ENCODE measurements at places on chromosomes 1 and 21. TPM values are rescaled to one million over a fixed set of nuclear protein-coding genes. Genes with fewer than 3 reads are reported as not detected.
A peak's percentile ranks its signal among the peaks of the same experiment; 100 is the strongest.

GRCh38 chr1:118159569-118159968 is 25.5 kb downstream of the SPAG17 start:
- no peak for ATAC-seq

Gene CDC20
- 55.6 TPM for total RNA-seq

- ATAC-seq, result no peak
Measured at GRCh38 chr1:54339126-54339525, 67.1 kb downstream of the SSBP3 start.

- ATAC-seq, result no peak
Measured at GRCh38 chr1:30744060-30744756, 13.4 kb downstream of the LAPTM5 start.

Gene CGN
- 3.3 TPM for total RNA-seq

GRCh38 chr21:45509566-45510465 is 32.4 kb downstream of the SLC19A1 start:
- ATAC-seq, result no peak

GRCh38 chr1:76239470-76239918 is 164.9 kb downstream of the ST6GALNAC3 start:
- ATAC-seq, result no peak

DNA sequence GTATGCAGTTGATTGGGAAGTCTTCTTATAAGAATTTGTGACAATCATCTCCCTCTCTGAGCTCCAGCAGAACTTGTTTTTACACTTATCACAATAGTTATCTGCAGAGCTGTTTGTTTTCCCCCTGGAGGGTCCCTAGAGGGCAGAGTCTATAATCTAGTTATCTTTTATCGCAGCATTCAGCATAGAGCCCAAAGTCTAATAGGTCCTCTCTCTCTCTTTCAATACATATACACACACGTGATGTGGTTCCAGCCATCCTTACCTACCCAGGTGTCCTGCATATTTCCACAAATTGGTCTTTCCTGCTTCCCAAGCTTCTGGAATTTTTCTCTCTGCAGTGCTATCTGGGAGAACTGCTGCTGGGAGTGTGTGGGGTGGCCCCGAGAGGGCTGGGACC is 229.6 kb upstream of the KIAA0040 start:
- no peak for ATAC-seq

Gene HPCAL4
- 19.1 TPM for total RNA-seq

- no peak for ATAC-seq
Measured at GRCh38 chr1:98969798-98970490, 34.7 kb downstream of the PLPPR5 start.

Gene FTCD
- total RNA-seq, result not detected

DNA sequence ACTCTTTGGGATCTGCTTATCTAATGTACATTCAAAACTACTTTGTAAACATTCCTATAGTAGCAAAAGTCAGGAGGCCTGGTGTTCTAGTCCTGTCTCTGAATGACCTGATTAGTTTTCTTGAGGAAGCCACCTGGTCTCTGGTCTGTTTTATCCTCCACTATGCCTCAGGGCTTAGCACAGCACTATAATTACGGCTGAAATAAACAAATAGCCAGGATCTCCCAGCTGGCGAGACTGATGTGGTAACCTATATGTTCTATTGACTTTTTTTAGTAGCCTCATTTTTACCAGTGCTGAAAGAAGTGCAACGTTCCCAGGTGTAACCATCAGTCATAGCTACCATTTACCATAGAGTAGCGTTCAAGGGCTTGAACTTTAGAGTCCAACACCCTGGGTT is 24.2 kb upstream of the RPL11 start:
- ATAC-seq, result no peak

DNA sequence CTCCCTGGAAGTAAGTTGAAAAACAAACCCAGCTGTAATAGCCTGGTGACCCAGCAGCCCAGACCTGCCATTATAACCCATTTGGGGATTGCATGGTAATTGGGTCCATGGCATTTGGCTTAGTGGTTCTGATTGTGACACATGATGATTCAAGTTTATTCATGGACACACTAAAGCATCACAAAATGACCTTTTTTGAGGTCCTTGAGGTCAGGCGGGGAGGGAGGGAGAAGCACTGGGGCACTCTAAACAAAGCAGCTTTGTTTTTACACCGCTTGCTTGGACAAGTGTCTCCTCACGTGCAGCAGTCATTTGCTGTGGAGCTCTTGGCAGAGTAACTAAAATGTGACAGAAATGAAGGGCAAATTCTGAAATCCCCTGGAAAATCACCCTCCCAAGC is 241.0 kb upstream of the SGIP1 start:
- ATAC-seq, result no peak

- no peak for ATAC-seq
Measured at GRCh38 chr1:30345491-30346130, 377.8 kb downstream of the MATN1 start.

DNA sequence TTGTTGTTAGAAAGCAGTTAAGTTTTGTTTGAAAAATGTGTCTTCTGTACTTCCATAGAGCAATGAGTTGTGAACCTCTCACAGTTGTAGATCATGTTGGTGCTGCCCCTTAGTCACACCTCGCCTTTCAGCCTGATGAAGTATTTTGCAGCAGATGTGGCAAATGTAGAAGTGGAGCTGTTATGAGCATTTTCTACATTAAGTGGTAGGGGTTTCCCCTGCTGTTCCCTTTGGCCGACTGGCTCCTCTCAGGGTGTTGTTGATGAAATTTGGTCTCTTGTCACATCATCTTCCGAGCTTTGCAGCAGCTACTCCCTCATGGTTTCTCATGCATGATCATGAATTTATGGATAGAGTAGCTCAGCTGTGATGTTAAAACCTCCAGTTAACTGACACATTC is 33.6 kb upstream of the DENND1B start:
- no peak for ATAC-seq

Gene LCE1A
- total RNA-seq, result not detected

- ATAC-seq, result peak; percentile 74
Measured at GRCh38 chr1:244710474-244711062, 57.6 kb downstream of the DESI2 start.

DNA sequence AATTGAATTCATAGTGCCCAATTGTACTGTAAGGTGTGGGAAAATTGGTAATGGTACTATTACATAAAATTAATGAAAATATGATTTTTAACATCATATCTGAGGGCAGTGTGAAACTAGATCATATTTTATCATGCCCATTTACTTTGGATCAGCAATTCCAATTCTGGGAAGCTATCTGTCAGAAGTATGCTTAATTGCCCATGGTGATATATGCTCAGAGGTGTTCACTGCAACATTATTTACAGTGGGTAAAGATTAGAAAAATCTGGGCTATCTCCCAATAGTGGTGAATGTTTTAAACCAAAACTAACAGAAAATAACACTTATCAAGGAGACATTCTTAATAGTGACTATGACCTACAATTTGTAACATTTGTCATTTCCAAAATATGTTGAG is 1260.0 kb downstream of the BRINP3 start:
- ATAC-seq, result no peak

Gene AK5
- 21.2 TPM for total RNA-seq

Gene DMRTA2
- 0.19 TPM for total RNA-seq

Gene ORC1
- 1.7 TPM for total RNA-seq

GRCh38 chr1:101595881-101596374 is 359.1 kb downstream of the S1PR1 start:
- no peak for ATAC-seq

DNA sequence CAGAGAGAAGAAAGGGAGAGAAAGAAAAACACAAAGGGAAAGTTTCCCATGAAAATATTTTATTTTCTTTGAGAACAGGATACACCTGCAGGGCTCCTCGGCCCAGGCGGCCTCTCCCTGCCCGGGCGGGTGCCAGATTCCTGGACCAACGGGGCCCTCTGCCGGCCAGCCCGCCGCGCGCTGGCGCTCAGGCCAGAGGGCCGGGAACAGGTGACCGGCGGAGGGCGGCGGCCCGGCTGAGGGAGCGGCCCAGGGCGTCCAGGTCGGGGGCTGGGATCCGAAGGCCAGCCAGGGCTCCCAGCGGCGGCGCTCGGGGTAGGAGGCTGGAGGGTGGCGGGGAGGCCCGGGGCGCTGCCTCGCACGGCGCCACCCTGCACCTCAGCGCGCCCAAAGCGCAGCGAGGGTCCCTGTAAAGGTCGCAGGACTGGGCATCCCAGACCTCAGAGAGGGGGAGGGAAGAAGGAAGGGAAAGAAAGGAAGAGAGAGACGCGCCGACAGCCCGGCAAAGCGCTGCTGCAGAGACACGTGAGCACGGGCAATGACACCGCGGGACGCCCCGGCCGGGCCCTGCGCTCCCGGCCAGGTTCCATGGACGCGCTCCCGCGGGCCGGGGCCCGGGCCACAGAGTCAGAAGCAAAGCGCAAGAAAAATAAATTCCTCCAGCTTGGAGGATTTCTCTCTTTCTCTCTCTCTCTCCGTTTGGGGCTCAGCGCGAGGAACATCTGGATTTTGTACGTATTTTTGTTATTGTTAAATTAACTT is 927 bp downstream of the WNT9A start:
- peak; percentile 77 for ATAC-seq

DNA sequence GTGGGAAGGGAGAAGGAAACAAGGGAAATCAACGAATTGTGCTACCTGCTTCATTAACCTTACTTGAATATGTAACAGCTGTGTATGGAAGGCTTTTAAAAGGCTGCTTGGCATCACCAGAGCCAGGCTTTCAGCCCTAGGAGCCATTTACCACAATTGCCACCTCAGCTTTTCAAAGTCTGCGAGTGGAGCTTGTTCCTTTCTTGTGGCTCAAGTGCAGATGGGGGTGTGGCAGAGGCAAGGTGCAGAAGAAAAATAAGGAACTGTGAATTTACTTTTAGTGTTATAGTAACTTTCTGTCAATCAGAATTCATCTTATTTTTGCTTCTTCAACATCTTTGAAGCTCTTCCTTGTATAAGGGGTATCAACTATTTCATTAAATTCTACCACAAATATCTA is 17.6 kb downstream of the CLCA2 start:
- ATAC-seq, result no peak

GRCh38 chr1:169031566-169032224 is 74.8 kb upstream of the ATP1B1 start:
- no peak for ATAC-seq

DNA sequence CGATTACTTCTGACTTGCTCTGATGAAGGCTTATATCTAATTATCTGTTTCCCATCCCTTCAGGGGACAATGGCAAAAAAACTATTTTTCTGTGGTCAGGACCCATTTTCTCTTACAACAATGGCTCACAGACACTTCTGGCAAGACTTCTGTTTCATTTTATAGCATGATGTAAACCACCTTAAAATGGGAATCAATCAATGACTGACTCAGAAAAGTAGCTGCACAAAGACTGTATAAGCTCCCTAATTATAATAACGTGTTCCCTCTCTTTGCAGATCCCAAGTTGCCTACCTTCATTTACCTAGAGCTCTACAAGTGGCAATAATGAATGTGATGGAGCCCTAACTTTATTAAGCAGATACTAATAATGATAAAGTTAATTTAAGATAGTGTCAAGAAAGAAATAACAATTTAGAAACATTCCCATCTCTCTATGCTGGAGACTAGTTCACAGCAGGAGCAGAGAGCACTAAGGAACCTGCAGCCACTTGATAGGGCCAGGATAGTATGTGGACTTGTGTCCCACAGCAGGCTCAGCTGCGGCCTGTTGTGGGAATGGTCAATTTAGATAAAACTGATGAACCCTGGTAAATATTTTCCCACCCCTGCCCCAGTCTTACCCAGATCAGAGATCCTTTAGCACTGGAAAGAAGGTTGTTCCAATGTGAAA is 538 bp downstream of the GBP2 start:
- ATAC-seq, result no peak

Gene SPRR2B
- not detected for total RNA-seq

Gene AGL
- 14.0 TPM for total RNA-seq

DNA sequence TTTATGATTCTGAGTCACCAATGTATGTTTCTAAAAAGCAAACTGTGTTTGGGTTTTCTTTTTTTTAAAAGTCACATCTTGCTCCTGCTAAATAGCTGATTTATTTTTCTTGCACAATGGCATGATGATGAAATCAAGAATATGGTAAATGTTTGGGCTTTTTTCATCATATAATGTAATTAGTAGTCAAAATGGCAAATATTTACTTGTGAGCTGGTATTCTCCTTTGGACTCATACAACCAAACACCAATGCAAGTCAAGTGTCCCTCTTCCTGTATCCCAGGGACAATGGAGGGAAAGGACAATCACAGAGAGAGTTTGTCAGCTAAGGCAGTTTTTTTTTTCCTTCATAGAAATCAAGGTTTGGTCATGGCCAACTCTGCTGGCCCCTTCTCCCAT is 94.6 kb upstream of the RALGPS2 start:
- ATAC-seq, result no peak

DNA sequence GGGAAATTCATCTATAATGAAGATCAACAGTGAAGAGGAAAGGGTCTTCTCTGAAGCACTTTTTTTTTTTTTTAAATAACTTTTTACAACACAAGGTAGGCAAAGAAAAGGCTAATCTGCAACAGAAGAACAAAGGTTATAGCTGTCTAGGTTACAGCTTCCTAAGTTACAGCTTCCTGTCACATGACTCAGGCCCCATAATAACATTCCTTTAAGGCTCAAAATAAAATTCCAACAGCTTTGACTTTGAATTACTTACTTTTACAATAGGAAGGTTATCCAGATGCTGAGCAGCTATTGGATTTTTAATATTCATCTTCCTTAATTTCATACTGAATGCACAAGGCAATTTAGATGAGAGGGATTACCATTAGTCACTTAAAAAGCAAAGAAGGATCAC is 40.4 kb upstream of the TMEM61 start:
- no peak for ATAC-seq

GRCh38 chr1:179241530-179242097 is 12.1 kb upstream of the ABL2 start:
- peak; percentile 85 for ATAC-seq

DNA sequence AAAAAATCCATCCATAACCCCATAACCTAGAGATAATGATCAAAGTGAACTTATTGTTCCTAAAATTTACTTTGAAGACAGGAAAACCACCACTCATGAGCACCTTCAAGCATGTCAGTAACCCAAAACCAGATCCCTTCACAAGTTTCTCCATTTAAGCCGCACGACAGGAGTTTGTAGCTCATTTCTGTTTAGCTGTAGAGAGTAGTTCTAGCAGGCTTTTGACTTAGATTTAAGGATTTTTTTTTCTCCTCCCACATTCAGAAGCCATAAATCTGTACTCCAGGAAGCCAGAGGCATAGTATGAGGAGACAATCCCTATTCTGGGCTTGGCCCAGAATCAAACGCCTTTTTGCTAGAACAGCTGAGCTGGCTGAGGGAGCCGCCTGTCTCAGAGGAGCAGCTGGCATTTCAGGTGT is 25.6 kb downstream of the TOMM20 start:
- no peak for ATAC-seq

DNA sequence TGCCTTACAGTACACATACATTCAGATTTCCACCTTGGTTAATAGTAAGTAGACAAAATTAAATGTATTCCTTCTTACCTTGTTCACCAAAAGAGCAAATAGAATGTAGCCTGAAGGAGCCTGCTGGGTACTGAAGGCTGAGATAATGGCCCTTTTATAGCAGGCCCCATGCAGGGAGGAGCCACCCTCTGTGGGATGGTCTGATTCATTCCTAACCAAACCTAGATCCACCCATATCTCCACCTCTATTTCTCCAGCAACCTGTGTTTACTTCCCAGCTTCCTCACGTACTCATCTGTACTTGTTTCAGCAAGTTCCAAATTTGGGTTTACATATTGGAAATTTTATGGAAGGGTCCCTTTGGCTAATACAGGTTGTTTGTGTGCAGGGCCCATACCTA is at the start of gene FLG:
Gene FLG, minus strand, starts transcription at position 129 of the 400 bp plus-strand sequence. CDS start 9,783 bp downstream, outside the sequence.
- ATAC-seq, result peak; percentile 88

GRCh38 chr1:108106775-108107174 is 93.4 kb downstream of the SLC25A24 start:
- no peak for ATAC-seq
